NCI-H2107 (cell line): ENCODE measurements at places on chromosomes 12 and 14.

- DNase-seq = no peak
Observed at GRCh38 chr14:92258934-92259333, 64.0 kb upstream of the SLC24A4 start.

DNA sequence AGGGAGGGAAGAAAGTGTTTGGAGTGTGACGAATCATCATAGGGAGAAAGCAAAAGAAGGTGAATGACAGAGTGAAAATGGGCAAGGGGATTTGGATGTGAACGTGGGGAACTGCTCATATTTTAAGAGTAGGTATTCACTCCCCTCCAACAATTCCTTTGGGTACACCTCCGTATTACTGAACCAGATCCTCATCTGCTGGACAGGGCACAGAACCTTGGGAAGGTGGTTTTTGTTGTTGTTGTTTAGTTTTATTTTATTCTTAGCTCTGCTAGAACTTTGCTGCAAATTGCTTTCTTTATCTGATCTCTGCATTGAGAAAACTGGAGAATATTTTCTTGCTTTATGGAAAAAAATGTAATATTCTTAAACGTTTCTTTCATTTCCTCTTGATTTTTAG lies 7.1 kb downstream of the SCN8A start:
- no peak for DNase-seq

DNA sequence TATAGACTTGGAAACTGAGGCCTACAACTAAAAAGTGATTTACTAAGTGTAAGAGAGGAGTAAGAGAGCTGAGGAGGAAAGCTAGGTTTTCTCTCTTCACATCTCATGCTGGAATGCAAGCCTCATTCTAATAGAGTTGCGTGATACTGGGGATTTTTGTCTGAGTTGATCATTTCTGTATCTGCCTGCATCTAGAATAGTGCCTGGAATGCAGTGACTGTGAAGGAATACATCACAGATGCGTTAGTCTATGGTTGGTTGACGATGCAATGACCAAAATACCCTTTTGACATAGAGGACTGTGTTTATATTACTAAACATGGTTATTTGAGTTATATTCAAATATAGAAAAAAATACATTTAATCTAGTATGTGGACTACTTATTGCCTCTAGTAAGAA lies 9.2 kb upstream of the TMEM117 start:
- no peak for DNase-seq

DNA sequence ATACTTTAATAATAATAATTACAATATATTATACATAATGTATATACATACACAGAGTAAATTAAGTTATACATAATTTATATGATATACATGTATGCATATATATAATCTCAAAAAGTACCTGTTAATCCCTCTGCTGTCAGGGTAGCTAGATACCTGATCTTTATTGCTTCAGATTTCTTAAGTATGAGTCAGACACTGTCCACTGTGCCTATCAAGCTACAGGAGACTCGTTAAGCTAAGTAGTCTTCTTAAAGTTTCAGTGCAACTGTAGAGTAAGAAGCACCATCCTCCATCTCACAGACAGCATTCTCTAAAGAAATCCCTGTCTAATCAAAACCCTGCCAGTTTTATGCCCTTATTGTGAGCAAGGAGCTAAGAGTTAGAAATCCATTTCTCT lies 428.7 kb downstream of the RERGL start:
- DNase-seq = no peak

DNA sequence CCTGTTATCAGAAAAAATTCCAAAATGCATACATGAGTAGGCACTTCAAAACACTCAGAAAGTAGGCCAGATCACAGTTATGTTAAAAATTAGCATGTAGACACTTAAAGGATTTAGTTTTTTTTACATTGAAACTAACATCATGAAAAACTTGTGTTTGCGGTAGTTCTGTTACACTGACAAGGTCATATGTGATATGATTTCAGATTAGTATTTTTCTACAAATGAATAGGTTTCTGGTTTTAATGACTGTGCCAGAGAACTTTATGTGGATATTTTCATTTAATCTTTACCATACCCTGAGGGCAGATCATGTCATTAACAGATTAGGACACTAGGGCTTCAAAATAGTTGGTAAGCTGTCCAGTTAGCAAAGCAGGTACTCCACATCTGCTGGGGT lies 20.7 kb downstream of the YARS2 start:
- DNase-seq = no peak

- no peak for DNase-seq
Observed at GRCh38 chr14:58731465-58732293, 93.9 kb downstream of the DACT1 start.

DNA sequence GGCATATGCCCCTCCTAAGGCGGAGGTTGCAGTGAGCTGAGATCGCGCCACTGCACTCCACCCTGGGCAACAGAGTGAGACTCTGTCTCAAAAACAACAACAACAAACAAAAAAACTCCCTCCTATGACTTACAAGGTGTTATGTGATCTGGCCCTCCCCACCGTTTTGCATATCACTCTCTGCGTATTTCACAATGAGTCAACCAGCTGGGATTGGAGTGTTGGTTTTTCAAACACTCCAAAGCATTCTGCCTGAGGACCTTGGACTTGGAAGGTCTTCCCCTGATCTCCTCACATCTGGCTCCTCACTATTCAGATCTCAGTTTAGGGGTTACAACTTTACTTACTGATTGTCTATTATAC lies 14.0 kb downstream of the MANSC1 start:
- DNase-seq = no peak

GRCh38 chr14:22593189-22593588 lies 4.2 kb upstream of the DAD1 start:
- no peak for DNase-seq

DNA sequence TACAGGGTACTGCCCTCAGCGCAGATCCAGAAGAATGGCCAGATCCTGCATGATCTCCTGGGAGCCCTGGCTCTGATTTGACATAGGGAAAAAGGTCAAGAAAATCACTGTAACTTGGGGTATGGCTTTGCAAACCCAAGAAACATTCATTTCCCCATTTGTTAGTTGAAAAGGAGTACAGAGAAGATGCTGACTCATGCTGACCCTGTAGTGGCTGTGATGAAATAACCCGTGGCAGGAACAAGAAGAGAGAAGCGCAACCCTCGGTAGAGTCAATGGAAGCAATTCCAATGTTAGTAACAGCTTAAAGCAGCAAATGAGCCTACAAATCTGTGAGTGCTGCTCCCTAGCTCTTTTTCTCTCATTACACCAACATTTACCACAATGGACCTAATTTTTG lies 281.6 kb upstream of the NPAS3 start:
- DNase-seq = no peak

GRCh38 chr12:2582631-2583030 lies 212.1 kb upstream of the FKBP4 start:
- DNase-seq = no peak

DNA sequence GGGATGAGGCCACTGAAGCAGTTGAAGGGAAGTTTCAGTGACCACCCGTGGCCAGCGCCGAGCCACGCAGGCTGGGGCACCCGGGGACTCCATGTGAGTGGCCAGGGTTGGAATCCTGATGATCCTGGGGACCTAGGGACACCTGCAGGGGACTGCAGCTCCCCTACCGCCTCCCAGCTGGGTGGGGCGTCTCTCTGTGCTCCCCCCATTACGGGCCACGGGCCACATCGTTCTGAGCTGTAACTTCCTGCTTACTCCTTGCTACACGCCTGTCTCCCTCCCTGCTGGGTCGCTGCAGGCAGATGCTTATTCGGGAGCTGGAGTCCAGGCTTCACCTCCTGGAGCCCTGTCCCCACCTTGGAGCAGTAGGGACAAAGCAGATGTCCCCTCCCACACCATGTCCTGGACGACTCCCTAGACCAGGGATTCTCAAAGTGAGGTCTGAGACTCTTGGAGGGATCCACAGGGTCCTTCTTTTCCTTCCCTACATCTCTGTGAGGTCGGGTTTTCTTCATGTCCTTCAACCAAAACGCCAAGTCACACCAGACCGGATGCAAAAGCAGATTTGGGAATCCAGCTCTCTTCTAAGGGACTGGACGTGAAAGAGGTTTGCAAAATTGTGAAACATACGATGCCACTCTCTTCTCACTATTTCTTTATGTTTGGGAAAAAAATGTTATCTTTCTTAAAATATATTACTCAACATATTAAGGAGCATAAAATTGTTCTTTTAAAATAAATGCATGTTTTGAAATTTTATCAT lies 85.9 kb upstream of the NCOR2 start:
- DNase-seq = no peak

- DNase-seq = no peak
Observed at GRCh38 chr12:65585648-65586602, 238.4 kb upstream of the HMGA2 start.

GRCh38 chr12:58980768-58981167 lies 60.5 kb upstream of the LRIG3 start:
- no peak for DNase-seq

DNA sequence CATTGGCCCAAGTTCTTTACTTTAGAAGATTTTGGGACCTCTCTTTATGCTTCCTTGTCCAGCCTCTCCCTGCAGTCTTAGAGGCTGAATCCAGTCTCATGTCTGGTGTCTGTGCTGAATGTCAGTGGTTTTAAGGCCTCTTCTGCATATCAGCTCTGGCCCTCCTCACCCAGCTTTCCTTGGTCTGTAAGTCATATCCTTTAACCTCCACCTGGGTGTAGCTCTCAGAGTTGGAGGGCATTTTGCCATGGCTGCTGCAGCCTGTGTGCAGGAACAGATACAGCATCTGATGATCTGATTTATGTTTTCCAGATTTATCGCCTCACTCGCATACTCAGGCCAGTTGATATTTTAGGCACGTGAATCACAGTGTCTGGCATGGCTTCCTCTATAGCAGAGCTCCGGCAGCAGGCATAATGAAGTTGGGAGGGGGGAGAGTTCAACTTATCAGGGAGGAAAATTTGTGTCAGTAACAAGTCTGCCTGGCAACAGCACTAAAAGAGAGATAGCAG lies 335.0 kb downstream of the PCNX1 start:
- DNase-seq = no peak

DNA sequence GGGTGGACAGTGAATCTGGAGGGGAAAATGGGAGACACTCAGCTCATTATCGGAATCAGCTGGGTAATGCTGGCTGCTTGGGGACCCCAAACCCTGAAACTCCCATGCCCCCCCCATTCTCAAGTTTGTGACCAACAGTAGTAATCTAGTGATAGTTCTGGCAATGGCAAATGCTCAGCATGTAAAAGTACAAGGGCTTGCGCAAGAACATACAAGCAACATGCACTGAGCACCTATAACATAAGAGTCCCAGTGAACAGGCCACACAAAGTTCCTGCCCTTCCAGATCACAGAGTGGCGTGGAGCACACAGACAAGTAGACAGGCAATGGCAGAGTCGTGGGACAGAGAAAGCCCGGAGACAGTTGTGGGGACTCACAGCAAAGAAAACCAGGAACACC lies 407.9 kb downstream of the MED13L start:
- DNase-seq = no peak

DNA sequence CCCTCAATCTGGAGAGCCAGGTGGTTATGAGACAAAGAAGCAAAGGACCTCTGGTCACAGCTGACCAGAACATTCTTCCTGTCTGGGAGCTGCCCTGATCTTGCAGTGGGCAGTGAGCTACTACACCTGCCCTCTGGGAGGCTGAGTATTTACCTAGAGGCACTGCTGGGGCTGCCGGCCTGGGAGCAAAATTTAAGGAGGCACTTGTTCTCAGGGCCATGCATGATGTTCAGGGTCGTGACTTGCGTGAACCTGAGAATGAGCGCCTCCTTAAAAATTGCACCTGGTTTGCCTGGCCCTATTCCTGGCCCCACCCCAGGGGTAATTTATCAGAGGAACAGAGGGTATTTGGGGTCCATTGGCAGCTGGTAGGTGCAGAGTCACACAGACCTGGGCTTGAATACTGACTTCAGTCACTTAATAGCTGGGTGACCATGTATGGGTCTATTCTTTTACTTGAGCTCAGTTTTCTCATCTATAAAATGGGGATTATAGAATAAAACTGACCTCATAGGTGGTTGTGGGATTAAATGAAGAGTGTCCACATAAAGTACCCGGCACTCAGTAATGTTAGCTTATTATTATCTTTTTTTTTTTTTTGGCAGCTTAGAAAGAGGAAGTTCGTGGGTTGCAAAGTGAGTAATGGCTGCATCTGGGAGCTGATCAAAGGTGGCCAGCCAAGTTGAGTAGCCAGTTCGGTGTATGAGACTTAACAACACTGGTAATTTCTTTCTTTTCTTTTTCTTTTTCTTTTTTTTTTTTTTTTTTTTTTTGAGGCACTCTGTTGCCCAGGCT lies 107.4 kb upstream of the MED13L start:
- DNase-seq = no peak

- no peak for DNase-seq
Observed at GRCh38 chr12:47223031-47223847, 143.5 kb upstream of the AMIGO2 start.

DNA sequence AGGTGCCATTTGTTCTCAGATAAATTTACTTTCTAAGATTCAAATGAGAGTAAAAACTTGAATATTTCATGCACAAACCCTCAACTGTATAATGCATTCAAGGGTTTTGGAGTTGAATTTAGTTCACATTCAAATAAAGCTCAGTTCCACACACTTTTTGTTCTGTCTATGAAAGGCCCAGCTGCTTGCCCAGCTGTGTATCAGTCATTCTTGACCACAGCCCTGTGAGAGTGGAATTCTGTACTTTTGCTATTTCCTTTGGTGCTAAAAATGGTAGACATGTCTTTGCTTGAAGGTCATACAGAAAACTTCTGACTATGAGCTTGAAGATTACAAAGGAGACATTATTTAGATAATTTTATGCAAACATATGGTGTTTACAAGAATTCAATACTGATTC lies 110.4 kb downstream of the KCNC2 start:
- DNase-seq = no peak

GRCh38 chr14:36520601-36521525 lies 831 bp upstream of the NKX2-1 start:
- DNase-seq = peak; percentile 79

DNA sequence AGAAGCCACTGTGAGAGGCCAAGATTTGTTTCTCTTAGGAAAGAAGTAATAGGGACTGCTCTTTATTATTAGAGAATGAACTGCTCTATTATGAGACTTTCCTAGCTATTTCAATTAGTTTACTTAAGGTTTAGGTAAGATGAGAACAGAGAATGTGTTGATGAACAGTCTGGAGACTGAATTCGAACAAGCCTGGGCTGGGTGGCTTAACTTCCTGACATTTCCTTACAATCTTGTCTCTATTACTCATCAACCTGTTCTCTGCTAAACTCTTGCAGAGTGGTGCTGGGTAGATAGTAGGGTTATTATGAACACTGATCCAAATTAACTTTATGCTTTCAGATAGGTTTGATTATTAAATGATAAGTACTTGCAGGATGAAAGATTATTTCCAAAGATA lies 31.2 kb downstream of the SLC15A5 start:
- DNase-seq = no peak

DNA sequence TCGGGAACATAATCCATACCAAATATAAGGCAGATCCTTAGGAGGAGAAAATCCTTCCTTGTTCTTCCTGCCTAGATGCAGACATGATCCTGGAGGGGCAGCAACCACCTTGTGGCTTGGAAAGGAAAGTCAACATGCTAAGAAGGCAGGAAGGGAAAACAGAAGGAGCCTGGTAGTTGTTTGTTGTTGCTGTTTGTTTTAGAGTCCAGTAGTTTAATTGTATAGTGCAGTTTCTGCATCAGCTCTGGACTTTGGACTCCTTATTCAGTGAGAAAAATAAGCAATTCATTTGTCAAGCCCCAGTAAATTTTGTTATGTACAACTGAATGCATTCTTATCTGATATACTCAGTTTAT lies 45.7 kb upstream of the APPL2 start:
- no peak for DNase-seq

- no peak for DNase-seq
Observed at GRCh38 chr12:95282266-95282665, 64.7 kb downstream of the VEZT start.
